ENCODE measurements at places on chromosomes 5 and 9.

GRCh38 chr5:72129725-72130124 lies 22.4 kb downstream of the MAP1B start:
- no peak for DNase-seq

DNA sequence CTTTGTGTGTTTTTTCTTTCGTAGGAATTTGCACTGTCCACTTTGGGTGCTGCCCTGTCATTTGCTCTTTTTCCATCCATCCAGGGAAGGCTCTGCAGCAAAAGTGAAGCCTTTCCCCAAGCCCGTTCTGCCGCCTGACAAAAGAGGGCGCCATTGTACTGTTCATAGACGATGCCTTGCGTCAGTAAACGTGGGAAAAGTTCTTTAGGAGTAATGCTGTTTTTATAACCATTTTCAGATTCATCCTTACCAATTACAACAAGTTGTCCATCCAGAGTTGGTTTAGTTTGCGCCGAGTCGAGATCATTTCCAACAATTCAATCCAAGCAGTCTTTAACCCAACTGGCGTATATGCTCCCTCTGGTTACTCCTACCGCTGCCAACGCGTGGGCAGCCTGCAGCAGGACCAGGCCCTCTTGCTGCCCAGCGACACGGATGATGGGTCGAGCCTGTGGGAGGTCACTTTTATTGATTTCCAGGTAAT lies 34.3 kb upstream of the RPS23 start:
- peak; percentile 1 for DNase-seq

DNA sequence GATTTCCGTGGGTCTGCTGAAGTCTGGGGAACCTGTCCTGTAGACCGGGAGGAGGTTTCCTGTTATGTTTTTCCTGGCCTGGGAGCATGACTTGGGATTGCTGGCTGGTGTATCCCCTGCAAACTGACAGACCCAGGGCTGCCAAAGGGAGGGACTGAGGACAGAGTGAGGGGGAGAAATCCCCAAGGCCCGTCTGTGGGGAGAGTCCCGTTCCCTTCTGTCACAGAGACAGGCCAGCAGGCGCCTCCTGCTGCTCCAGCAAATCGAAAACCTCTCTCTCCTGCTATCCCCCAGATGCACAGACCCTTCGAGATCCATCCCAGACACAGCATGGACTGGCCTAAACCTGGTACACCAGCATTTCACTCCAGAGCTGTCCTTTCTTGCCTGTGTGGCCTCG lies 56.2 kb upstream of the ALDH1B1 start:
- DNase-seq = no peak

GRCh38 chr9:121744002-121744686 lies 92.7 kb downstream of the DAB2IP start:
- DNase-seq = no peak

DNA sequence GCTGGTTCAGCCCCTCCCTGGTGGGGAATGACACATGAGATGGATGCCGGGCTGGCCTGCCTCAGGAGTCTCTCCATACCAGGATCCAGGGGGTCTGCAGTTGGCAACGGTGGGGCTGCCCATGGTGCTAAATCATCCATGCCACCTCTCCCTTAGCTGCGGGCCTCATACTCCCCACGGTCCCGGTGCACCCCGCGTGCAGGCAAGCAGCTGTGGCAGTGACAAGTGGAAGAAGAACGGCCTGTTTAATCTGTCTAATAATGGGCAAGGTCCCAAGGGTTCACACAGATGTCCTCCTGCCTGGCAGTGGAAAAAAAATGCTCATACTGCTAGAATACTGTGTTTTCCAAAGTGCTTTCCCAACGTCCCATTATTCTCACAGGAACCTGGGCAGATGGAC lies 196.9 kb upstream of the PANK3 start:
- no peak for DNase-seq

DNA sequence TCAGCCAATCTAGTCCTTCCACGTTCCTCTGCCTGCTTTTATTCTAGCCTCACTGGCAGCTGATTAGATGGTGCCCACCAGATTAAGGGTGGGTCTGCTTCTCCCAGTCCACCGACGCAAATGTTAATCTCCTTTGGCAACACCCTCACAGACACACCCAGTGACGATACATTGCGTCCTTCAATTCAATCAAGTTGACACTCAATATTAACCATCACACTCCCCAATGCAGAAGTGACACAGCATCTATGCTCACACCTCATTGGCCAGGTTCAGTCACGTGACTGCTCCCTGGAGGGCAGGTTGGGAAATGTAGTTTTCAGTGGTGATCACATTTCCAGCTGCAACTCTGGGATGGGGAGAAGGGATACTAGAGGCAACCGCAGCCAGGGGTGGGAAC lies 13.0 kb downstream of the SUSD3 start:
- peak; percentile 22 for DNase-seq

DNA sequence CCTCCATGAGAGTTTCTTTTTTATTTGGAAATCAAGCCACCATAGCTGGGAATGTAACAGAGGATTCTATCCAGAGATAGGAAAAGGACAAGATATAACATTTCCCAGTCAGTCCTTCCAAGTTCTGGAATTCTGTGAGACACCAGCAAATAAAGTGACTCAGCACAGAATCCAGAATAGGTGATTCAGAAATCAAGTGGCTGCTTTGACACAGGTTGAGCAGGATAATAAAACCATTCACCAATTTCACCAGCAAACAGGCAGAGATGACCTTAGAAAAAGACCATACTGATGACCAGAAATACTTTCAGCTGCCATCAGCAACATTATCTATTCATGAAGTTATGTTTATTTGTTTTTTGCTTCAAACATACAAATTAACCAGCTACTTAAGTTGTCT lies 491.5 kb upstream of the TUSC1 start:
- DNase-seq = no peak

GRCh38 chr9:12813960-12814876 lies 39.4 kb downstream of the LURAP1L start:
- no peak for DNase-seq

DNA sequence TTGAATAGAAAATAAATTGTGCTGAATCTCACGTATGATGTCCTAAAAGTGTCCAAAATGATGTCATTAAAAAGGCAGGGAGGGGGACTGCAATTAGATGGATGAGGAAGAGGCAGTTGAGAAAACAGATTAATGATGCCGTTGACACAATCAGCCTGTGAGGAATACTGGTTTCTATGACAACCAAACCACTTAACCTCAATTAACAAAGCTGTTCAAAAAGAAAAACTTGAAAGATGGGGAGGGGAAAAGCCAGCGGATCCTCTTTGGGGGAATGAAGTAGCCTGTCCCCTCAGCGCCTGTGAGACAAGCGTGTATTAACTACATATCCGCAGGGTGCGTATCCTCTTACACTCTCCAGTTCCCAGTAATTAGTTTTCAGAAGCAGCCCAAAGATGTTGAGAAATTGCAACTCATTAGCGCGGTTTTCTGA lies 160.7 kb downstream of the TTC39B start:
- no peak for DNase-seq

DNA sequence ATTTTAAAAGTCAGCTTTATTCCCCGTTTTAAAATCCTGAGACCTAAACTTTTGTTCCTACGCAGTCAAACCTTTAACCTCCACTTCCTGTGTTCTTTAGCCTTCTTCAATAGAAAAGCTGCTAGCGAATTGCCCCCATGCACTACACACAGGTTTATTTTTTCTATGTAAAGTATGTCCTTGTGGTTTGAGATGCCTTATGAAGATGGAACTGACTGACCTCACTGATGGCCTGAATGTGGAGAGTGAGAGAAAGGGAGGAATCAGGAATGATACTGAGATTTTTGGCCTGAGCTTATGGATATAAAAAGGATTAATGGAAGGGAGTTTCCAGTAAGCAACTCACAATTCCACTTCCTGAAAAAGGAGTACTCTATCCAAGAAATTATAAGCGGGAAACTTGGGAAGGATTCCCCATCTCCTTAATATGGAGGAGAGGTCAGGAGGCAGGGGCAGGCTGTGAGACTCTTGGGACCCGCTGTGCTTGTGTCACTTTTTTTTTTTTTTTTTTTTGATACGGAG lies 89.5 kb downstream of the UGCG start:
- no peak for DNase-seq

DNA sequence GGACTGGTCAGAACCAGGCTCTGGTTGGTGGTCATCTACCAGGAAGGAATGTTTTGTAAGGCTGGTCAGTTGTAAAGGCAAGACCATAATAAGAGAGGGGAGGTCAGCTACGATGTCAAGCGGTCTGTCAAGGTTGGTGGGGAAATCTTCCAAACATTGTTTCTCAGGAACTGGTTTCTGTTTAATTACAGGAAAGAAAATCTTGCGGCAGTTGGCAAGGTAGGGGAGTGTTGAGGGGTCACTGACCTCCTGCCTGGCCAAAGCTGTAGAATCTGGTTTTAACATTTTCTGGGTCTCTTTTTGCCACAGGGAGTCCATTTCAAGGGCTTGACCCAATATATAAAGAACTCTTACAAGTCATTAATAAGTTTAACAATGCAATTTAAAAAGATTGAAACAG lies 39.0 kb upstream of the BARX1 start:
- DNase-seq = no peak

DNA sequence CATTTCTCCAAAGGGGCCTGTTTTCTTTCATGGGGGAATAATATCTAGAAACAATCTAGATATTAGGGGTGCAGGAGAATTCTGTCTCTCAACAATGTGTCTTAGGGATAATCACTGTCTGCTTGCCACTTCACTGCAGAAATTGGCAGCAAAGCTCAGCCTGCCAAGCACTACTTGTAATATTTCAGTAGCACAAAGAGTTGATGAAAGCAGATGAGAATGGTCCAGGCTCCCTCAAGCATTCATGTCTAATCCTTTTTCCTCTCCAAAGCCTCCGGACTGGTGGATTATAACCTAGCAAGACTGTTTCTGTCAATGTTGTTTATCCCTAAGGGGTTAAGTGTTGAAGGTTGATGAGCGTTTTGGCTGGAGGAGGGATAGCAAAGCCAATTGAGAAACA lies 13.3 kb upstream of the MPDZ start:
- DNase-seq = no peak

GRCh38 chr5:33445798-33446197 lies 5.0 kb downstream of the TARS1 start:
- DNase-seq = no peak

- no peak for DNase-seq
These were observed 10.0 kb upstream of the RETREG1 start for GRCh38 chr5:16626696-16627264.

DNA sequence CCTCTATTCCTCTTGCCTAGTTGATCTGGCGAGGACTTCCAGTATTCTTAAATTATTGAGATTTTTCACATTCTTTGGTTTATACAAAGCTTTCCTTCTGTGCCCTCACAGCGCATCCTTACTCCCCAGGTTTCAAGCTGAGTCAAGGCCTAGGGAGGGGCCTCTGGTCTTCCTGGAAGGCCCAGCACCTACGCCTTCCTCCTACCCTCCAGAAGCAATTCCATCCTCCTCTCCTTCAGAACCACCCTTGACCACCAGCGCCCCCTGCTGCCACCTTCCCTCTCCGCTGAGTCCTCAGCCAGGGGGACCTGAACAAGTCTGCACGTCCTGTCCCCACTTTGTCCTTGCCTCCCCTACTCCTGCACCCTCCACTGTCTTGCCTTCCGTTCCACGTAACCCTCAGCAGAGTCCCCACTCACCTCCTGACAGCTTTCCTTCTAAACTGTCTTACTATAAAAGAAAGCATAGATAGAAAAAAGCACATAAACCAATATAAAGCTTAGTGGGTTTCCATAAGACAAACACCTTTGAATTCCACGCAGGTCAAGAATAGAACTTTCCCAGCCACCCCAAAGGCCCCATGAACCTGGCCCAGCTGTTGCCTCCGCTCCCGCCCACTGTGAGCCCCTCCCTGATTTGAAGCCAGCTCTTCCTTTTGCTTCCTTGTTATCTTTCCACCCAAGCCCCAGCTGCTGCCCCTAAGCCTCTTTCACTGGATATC lies 63.0 kb upstream of the CTSL start:
- DNase-seq = no peak

- peak; percentile 48 for DNase-seq
These were observed 15.9 kb downstream of the EXD3 start for GRCh38 chr9:137406876-137407589.

- DNase-seq = no peak
These were observed 102.2 kb downstream of the ANGPTL2 start for GRCh38 chr9:127020036-127020801.

DNA sequence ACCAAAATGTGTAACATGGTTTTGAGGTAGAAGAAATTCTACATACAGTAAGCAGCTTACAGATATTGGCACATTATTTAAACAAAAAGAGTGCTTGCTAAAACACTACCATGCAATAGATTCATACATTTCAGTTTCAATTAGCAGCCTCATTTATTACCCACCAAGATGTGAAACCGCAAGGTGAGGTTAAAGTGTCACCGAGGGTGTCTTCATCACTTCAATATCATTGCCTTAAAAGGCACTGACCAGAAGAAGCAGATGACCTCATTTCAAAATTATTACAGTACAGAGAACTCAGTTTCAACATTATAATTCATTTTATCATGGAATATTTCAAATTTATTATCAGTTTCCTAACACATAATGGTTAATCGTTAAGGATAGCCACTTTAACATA lies 302.2 kb downstream of the ISL1 start:
- DNase-seq = no peak

- no peak for DNase-seq
These were observed 128.6 kb upstream of the ELL2 start for GRCh38 chr5:96090215-96090614.

- DNase-seq = no peak
These were observed 41.3 kb downstream of the RECK start for GRCh38 chr9:36078051-36078450.

DNA sequence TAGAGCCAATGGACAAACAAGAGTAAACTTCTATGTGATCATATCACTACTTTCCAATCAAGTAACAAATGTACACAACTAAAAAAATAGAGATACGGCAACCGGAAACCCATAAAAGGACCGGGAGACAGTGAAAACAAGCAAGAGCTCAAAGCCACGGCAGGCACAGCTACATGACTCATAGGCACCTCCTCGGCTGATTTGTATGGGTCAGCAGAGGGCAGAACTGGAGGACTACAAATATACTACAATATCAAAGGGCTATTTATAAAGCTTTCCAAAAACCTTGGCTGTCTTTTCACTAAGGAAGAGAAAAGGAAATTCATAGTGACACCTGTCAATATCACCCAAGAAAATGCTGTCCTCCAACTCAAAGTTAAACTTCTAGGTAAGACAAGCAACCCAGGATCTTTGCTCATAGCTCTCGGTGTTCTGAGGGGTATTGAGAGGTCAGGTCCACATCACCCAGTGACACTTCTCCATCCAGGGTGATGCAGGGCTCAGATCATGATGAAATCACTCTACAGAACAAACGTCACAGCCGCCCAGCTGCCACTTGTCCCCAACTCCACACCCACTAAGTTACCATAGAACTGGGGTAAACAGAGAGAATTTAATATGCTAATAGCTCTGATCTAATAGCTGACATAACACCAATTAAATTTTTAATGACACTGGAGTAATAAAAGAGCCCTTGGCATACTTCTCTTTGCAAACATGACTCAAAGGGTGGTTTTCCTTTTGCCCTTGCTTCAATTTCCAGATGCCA lies 41.3 kb downstream of the PFDN1 start:
- peak; percentile 15 for DNase-seq

- no peak for DNase-seq
These were observed 12.2 kb upstream of the SPATA31D1 start for GRCh38 chr9:81976351-81976750.

- peak; percentile 3 for DNase-seq
These were observed 74.7 kb upstream of the SPIN1 start for GRCh38 chr9:88313364-88314220.
